ENCODE measurements at places on chromosomes 6 and 20. TPM values are rescaled to one million over a fixed set of nuclear protein-coding genes. Genes with fewer than 3 reads are reported as not detected.

GRCh38 chr6:169880516-169880915, 129.1 kb downstream of the ERMARD start:
- no peak for DNase-seq

- no peak for DNase-seq
These were observed 363.3 kb upstream of the CDH4 start for GRCh38 chr20:60888771-60889170.

GRCh38 chr20:53813636-53814035, 220.0 kb upstream of the ZNF217 start:
- DNase-seq: no peak

DNA sequence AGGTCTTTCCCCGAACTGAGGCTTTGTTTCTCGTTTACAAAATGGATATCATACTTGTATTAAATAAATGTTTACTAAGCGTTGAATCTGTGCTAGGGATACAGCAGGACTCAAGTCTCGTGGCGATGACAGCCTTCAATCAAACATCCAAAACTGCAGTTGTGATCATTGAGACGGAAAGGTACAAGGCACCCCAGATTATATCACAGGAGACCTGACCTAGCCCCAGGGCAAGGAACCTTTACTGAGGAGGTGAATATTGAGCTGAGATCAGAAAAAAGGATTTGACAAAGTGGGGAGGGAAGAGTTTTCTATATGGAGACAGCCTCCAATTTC, 476 bp downstream of the AAR2 start:
- no peak for DNase-seq

DNA sequence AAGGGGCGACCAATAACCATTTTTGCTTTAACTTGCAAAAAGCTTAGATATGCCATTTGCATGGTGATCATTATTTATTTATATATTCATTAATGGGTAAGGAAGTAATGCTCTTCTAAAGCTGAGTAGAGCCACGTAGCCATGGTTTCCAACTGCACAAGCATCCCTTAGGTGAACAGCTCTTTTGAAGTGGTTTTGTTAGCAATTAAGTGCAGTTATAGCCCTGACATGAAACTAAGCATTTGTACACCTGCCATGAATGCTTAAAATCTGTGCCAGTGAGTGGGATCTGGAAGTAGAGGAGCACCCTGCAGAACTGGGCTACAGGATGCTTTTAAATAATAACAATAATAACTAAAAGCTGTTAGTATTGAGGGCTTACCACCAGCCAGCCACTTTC, 19.1 kb downstream of the TRAF3IP2 start:
- DNase-seq: no peak

The TMEM170B gene
- polyA plus RNA-seq: 5.5 TPM

The TMEM217 gene
- 1.1 TPM for polyA plus RNA-seq

GRCh38 chr20:57708694-57709673, 831 bp downstream of the PMEPA1 start:
- peak; percentile 75 for DNase-seq

The ACSS1 gene
- polyA plus RNA-seq: 16.3 TPM

GRCh38 chr6:55286824-55287223, 40.4 kb upstream of the GFRAL start:
- DNase-seq: no peak

GRCh38 chr6:27138406-27138805, 109.1 kb upstream of the PRSS16 start:
- no peak for DNase-seq

The MLN gene
- not detected for polyA plus RNA-seq
